CD8-positive, alpha-beta memory T cell (primary cell): ENCODE measurements at places on chromosomes 11 and 22. TPM values are rescaled to one million over a fixed set of nuclear protein-coding genes. Genes with fewer than 3 reads are reported as not detected.

- no peak for DNase-seq
Measured at GRCh38 chr11:35122308-35122707, 16.7 kb upstream of the CD44 start.

GRCh38 chr11:96400697-96401096 is 10.9 kb downstream of the JRKL start:
- no peak for DNase-seq

DNA sequence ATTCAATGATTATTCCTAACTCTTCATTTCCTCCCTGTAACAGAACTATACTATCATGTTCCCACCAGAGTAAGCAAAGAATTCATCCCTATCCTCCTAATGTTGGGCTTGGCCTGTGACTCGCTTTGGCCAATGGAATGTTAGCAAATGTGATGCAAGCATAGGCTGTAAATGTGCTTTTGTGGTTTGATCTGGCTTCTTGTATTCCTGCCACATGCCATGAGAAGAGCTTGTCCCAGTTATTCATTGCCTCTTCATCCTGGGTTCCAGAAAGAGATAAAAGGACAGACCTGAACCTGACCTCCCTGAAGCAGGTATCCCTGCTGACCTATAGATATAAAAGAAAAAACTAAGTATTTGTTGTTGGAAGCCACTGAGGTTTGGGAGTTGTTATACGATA is 51.0 kb downstream of the SYTL2 start:
- no peak for DNase-seq

GRCh38 chr11:84061726-84062125 is 775.6 kb upstream of the CCDC90B start:
- DNase-seq = no peak

DNA sequence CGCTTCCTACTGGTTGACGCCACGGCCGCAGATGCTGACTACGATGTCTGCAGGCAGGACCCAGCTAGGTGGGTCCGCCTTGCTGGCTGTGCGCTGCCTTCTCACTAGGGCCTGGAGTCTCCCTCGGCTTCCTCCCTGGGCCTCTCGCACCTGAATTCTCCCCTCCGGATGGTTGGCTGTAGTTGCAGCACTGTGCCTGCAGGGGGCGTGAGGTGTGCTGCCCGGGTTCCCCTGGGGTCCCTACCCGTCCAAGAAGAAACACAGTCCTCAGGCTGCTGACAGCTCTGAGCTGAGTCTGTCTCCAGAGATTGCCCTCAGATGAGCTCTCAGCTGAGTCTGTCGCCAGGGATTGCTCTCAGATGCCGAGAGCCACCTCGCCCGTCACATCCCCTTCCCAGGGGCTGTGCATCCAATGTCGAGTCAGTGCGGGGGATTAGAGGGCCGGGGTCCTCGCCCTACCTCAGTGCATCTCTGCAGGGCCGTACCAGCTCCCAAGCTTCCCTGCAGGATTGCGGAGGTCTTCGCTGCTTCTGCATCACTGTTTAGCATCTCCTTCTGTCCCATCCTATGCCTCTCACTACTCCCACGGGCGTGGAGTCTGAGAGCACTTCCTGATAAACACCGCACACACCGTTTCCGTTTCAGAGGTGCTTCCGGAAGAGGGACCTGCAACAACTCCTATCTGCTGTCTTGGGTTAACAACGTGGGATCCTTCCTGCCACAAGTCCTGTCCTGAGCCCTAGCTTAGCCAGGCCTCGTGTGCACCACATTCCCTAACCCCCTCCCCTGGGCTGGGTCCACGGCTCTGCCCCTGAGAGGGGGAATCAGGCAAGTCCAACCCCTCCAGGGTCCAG is 196.9 kb downstream of the CSNK2A3 start:
- peak; percentile 56 for DNase-seq

DNA sequence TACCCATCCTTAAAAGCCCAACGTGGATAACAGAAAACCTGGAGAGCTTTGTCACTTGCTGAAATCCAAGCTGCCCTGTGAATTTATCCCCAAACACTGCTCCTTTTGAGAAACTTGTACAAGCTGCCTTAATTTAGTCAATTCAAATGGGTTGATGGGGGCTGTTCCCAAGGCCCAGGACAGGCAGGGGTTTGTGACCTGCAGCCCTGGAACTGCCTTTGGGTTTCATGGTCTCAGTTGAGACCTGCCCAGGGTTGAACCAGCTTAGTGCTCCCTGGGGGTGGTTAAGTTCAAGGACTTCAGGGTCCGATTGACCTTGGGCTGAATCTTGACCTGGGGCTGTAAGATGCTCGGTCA is 112.1 kb upstream of the OR4B1 start:
- no peak for DNase-seq

GRCh38 chr11:123601743-123602142 is 52.7 kb downstream of the SCN3B start:
- DNase-seq = no peak

DNA sequence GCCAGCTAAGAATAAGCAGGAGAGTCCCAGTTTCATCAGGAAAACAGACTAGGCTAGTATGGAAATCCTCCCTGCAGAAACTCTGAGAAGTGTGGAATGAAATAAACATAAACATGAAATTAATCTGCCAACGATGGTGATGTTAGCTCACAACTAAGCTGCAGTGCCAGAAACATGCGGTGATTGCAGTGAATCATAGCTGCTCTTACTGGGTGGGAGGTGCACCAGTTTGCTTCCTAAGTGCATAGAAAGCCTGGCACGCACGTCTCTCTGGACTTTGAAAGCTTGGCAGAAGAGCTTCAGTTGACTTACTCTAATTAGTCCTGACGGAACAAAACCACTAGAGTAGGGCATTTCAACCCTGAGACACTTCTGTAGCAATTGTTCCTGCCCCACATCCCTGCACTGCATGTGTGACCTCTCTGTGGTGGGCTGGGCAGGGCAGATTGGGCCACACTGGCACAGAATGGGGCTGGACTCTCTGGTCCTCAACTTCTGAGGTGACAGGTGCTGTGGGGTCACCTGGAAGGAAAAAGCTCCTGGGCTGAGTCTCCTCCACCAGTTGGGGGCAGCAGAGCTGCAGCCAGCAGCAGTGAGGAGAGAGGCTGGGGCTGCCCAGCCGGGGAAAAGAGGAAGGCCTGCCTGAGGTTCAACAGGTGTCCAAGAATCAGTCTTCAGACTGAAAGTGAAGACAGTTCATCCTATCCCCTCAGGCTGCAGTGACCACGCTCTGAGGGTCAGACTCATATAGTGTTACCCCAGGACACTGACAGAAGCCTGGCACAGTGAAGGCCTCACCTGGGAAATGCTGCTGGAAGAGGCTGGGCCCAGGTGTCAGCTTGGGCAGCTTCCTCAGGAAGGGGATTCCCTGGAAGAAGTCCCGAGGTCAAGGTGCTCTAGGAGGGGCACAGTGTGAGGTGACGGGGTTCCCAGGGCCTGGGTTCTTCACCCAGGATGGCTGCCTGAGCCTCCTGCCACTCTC is 40.5 kb downstream of the GGTLC2 start:
- no peak for DNase-seq

GRCh38 chr22:31144223-31144622 is 3.9 kb upstream of the PLA2G3 start:
- DNase-seq = no peak

GRCh38 chr11:72720784-72721183 is 31.4 kb downstream of the ARAP1 start:
- no peak for DNase-seq

DNA sequence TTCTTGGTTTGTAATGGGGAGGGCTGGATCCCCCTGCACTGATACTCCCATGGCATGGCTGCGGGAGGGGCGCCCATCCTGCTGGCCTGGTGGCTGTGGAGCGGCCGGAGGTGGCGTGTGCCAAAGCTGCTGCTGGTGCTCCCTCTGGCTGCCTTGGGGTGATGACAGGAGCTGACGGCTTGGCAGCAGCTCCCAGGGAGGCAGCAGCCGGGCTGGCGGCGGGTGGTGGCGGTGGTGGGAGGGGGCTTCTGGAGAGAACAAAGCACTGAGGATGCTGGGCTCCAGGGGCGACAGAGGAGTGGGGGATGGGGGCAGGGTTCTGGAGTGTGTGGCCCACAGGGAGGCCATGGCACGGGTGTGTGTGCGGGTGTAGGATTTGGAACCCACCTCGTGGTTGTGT is 11.4 kb upstream of the MPPED1 start:
- DNase-seq = no peak

DNA sequence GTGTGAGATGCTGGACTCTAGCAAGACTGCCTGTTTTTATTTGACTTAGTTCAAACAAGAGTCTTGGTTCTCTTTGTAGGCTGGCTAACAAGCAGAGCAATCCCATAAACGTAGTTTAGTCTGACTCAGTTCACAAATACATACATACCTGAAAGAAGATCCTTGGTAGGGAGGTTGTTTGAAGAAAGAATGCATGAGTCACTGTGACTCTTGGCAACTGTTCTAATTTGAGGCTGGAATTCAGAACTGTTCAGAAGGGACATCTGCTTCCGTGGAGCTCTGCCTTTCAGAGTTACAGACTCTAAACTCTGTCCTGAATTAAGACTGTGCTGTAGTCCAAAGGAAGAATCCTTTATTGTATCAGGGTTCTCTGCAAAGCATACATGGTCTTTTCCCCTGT is 32.2 kb downstream of the C2CD3 start:
- DNase-seq = no peak

DNA sequence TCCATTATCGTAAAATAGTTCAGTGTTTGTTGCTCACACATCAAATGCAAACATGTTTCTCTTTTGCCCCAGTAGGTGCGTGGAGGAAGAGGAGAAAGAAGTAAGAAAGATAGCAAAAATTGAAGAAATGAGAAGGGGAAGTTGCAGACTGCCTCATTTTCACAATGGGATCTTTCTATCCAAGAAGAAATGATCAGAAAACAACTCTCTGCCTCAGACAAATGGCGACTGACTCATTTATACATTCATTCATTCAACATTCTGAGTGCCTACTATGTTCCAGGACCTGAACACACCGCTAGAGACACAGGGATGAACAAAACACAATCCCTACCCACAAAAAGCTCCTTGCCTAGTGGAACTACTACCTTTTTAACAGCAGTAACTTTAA is 367 bp downstream of the HPS5 start:
- no peak for DNase-seq

DNA sequence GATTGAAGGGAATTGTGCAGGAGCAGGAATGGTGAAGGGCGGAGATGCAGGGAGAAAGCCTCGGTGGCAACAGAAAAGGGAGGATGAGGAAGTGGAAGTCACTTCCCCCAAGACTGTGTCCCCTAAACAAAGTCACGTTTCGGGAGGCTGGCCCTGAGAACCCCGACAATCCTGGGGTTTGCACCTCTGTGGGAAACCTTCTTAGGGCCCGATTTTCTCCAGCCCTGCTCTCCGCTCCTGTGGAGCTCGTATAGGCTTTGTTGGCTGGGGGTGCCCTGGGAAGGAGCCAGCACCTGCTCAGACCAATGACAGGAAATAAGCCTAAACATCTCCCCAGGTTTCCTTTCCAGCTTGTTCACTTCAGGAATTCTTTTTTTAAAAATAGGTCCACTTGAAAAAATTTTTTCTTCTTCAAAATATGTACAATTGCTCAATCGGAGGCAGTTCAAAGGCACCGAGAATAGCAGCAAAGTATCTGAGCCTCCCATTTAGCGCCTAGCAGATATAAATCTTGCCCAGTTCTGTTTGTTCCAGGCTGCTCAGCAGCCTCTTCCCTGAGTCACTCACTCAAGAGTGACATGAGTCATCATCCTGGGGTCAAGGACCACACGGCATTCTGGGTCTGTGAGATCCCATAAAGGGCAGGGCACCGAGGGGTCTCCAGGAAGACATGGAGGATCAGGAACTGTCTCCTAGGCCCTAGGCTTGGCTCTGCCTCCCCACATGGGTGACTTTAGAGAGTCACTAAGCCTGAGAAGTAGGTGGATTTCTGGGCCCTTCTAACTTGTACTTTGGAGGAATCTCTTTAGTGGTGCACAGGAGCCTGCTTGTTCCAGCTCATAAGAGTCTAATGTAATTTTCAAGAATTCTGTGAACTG is 34.0 kb downstream of the IRAG1 start:
- DNase-seq = no peak

DNA sequence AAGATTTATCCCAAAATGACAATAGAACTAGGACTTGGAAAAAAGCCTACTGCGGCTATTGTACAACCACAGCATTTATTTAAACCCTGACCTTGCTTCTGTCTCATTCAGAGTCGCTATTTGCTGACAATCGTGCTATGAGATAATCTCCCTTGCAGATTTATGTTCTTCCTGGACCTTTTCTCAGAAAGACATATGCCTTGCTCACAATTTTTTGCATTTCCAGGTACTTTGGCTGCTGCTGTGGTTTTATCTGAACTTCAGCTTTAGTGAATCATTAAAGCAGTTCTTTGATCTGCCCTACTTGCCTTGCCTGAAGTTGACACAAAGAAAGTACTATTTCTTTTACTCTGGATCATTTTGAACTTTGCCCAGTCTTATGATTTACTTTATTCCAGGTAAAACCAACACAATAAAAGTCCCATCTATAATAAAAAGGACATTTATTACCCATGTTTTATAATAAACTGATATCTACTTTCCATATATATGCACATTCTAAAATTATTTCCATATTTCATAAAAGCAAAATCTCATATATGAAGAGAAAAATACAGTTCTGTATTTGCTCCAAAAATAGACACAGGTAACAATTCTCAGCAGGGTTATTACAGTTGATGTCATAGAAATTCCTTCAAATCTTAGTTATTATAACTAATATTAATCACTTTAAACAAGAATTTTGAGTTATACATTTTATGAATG is 63.4 kb upstream of the CARD18 start:
- no peak for DNase-seq

- no peak for DNase-seq
Measured at GRCh38 chr11:92698742-92699141, 270.7 kb upstream of the MTNR1B start.

- DNase-seq = peak; percentile 69
Measured at GRCh38 chr11:17384002-17384511, 4.4 kb downstream of the KCNJ11 start.

DNA sequence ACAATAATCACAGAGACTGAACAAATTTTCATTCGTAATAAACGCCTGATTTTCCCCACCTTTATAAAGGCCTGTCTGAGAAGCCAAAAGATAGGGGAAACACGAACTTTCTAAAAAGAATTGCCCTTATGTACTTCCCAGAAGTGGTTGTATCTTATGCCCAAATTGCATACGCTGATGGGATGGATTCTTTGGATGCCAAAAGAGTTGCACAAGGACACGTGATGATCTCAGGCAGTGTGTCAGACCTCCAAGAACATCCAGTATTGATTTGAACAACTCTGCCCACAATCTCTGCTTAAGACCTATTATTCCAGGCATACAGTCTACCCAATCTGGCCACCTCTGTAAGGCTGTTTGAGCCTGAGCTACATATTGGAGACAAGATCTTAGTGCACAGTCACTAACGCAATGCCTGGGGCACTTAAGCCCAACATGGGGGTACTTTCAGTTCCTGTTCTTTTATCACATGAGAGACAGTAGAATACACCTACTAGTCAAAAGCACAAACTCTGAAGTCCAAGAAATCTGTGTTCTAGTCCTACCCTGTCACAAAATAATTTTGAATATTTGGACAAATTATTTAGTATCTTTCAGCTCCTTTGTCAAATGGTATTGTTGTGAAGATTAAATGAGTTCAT is 38.9 kb downstream of the OR10A6 start:
- DNase-seq = no peak

Gene TRIM22
- total RNA-seq = 105 TPM

Gene MMP27
- not detected for total RNA-seq

Gene KRTAP5-9
- total RNA-seq = not detected

Gene C11orf97
- total RNA-seq = not detected

Gene CCDC89
- 0.20 TPM for total RNA-seq

Gene FOLR3
- total RNA-seq = not detected

Gene AMBRA1
- 33.3 TPM for total RNA-seq

Gene TECTA
- 0.29 TPM for total RNA-seq

Gene LUZP2
- not detected for total RNA-seq

Gene CHADL
- 0.16 TPM for total RNA-seq

Gene SCGB1C1
- not detected for total RNA-seq

Gene PTPN5
- not detected for total RNA-seq

Gene XKR3
- not detected for total RNA-seq

Gene OR2AG1
- not detected for total RNA-seq
